Naive thymus-derived CD8-positive, alpha-beta T cell (primary cell): ENCODE measurements at places on chromosomes 3 and 15.

DNA sequence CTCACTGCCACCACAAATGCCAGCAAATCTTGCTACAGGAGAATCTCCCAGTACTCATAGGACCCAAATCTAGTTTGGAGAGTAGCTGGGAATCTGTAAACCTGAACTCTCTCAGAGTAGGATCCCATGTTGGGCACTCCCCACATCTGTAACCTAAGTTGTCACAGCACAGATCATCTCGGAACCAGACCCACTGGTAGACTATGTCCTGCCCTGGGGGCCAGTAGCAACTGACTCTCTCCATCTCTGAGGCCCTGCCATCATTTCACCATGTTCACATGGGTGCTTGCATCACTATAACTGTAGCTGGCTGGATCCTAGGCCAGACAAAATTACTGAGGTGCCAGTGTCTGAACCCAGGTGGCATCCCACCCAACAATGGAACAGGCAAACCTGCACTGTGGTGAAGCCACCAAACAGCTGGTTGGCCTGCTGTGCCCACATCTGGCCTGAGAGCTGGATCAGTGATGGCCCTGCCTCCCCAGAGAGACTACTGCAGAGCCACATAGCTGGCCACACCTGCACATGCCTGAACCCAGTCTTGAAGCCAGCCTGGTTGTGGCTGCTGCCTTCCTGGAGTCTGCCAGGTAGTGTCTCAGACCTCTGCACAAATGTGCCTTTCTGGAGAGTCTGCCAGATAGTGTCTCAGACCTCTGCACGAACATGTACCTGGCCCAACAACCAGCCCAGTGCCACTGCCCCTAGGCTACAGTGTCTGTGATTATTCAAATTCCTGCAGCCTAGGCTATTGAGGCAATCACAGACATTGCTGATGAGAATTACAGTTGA is 82.0 kb downstream of the ISL2 start:
- DNase-seq: no peak

- DNase-seq: no peak
Observed at GRCh38 chr15:73570355-73571032, 62.7 kb downstream of the NPTN start.

DNA sequence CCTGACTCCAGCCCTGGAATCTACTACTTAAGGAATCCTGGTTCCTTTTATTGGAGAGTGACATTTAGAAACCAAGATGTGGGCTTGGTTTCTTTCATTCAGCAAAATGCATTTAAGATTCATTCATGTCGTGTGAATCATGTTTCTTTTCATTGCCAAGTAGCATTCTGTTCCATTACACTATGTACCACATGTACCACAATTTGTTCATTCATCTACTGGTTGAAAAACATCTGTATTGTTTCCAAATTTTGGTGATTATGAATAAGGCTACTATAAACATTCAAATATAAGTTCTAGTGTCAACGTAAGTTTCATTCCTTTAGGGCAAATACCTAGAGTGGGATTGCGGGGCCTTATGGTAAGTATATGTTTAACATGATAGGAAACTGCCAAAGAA is 264.2 kb downstream of the VPS13C start:
- no peak for DNase-seq

- DNase-seq: no peak
Observed at GRCh38 chr3:194990454-194991337, 280.3 kb downstream of the XXYLT1 start.

DNA sequence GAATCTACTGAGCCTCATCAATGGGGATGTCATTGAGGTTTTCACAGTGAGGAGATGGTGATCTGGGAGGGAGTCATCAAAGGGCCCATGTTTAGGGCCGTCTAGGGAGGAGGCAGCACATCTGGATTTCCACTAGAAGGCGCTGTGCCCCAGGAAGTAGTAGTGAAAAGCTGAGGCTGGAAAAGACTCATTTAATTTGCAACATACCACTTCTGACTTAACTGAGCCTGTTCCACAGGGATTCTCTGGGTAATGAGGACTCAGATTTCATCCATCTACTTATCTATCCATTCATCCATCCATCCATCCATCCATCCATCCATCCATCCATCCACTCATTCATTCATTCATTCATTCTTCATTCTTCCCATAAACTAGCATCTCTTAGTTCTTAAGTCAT is 17.4 kb upstream of the SHF start:
- DNase-seq: peak; percentile 60

DNA sequence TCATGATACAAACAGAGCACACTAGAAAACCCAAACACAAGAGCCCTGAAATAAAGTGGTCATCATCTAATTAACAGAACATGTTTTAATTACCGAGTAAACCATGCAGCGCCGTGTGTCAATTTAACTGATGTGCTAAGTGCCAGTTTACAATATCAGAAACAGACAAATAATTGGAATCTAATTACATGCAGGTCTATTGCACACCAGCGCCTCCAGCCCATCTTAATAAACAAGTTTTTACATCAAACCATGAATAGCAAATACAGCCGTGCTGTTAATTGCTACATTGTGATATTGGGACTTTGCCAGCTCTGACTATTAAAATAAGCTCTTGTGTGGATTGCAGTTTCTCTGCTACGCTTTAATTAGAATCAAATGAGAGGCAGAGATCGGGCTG is 510.2 kb upstream of the MDFIC2 start:
- no peak for DNase-seq

GRCh38 chr3:17030956-17031652 is 146.3 kb downstream of the PLCL2 start:
- no peak for DNase-seq
